Stimulated activated CD8-positive, alpha-beta memory T cell treated with anti-CD3 and anti-CD28 coated beads, Interleukin-15, amount 100 ng/mL, for 1 hour (primary cell): ENCODE measurements at places on chromosomes 6 and 20.

DNA sequence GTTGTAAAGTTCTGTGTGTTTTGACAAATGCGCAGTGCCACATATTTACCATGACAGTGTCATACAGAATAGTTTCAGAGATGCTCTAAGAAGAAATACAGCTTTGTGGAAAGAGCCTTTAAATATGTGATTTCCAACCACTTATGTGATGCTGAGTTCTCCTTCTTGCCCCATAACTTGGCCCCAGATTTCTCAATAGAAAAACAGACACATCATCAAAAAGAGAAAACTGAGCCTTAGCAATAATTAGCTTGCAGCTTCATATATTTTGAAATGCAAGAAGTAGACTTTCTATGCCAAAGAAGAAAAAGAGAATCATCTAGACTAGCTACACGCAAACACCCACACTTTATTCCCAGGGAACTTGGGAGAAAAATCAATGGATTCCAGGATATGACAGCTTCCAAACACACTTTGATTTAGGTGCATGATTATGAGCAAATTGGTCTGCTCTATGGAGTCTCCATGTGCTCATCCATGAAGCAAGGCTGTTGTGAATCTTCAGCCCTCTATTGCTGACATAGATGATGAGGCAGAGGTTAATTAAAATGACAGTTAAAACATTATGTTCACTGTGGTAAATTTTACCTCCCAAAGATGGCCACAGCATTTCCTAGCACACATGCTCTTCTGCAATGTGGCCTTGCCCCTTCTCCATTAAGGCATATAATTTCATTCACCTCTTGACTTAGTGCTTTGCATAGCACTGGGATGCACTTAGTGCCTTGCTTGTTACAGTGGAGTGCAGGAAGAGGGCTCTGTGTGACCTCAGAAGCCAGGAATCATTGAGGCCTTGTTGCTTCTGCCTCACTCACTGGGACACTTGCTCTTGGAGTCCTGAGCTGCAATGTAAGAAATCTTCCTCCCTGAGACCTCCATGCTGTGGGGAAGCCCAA is 174.6 kb downstream of the SYNDIG1 start:
- DNase-seq: no peak

- DNase-seq: no peak
Observed at GRCh38 chr6:28867086-28867409, 56.7 kb downstream of the TRIM27 start.

DNA sequence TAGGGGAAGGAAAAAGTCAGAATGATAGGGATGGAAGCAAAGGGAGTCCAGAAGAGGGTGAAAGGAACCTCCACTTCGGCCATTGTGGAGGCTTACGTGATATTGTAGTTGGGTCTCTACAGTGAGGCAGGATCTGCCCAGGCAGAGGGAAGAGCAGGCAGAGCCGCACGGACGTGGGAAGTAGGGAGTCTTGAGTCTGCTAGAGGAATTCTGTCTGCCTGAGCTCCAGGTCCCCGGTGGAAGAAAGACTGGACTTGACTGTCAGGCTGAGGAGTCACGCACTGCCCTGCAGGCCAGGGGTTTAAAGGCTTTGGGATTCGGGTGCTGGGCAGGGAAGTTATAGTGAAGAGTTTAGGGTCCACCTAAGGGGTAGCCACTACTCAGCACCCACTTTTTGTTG is 16.4 kb downstream of the TGM6 start:
- no peak for DNase-seq

- DNase-seq: no peak
Observed at GRCh38 chr6:163348789-163349680, 65.5 kb upstream of the QKI start.

GRCh38 chr6:14464716-14465115 is 347.1 kb downstream of the CD83 start:
- DNase-seq: no peak

- DNase-seq: peak; percentile 4
Observed at GRCh38 chr6:144582939-144583613, 297.9 kb downstream of the UTRN start.

DNA sequence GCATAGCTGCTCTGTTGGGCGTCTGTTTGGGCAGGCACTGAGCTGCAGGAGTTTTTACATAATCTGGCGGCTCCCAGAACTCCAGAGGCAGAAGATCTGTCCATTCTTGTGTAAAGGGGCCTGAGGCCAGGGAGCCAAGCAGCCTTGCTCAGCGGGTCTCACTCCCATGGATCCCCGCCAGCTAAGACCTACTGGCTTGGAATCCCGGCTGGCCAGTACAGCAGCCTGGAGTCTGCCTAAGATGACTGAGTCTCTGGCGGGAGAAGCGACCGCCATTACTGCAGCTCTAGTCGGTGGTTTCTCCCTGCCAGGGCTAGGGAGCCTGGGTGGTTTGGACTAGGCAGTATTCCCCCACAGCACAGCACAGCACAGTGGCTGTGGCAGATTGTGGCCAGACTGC is 268.4 kb upstream of the SYNCRIP start:
- no peak for DNase-seq

DNA sequence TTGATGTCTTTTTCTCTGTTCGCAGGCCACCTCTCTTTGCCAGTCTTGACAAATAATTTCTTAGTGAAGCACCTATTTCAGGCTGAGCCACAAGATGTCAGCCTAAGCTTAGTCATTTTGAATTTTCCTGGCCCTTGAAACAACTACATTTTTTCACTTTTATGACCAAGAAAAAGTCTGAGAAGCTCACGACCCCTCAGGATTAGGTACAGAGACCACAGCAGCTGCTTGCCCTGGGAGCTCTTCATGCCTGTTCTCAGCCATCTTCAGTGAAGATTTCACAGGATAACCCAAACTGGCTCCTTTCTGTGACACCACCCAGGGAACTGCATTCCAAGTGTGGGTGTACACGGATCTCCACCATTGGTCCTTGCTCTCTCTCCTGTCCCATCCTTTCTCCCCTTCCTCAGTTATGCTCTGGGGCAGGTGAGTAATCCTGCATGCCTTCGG is 38.4 kb upstream of the SPTLC3 start:
- DNase-seq: no peak

- no peak for DNase-seq
Observed at GRCh38 chr20:42214074-42214473, 595.9 kb upstream of the CHD6 start.

DNA sequence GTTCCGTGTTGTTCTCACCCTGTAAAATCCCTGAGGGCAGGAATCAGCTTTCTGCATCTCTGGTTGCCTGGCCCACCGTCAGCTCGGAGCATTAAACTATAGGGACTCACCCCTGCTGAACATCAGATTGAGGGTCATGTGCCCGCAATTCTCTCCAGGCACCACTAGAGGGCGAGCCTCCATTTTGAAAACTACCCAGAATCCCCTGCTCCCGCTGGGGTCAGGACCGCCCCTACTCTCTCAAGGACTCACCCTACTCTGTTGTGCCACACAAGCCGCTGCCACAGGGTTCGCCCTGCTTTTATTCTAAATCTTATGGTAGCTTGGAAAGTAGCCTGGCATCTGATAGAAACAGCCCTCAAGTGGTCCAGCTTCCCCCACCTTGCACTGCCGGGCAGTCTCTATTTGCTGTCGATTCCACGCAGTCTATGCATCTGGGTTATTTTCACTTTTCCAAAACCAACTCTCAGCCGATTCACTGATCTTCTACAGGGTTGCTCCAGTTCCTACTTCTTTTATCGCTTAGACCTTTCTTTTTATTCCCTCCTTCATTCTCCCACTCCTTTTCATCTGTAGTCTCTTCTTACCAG is 244.1 kb upstream of the QKI start:
- DNase-seq: no peak

- no peak for DNase-seq
Observed at GRCh38 chr6:67265996-67266921, 1368.8 kb upstream of the ADGRB3 start.

- DNase-seq: no peak
Observed at GRCh38 chr20:6707321-6707831, 60.1 kb upstream of the BMP2 start.

DNA sequence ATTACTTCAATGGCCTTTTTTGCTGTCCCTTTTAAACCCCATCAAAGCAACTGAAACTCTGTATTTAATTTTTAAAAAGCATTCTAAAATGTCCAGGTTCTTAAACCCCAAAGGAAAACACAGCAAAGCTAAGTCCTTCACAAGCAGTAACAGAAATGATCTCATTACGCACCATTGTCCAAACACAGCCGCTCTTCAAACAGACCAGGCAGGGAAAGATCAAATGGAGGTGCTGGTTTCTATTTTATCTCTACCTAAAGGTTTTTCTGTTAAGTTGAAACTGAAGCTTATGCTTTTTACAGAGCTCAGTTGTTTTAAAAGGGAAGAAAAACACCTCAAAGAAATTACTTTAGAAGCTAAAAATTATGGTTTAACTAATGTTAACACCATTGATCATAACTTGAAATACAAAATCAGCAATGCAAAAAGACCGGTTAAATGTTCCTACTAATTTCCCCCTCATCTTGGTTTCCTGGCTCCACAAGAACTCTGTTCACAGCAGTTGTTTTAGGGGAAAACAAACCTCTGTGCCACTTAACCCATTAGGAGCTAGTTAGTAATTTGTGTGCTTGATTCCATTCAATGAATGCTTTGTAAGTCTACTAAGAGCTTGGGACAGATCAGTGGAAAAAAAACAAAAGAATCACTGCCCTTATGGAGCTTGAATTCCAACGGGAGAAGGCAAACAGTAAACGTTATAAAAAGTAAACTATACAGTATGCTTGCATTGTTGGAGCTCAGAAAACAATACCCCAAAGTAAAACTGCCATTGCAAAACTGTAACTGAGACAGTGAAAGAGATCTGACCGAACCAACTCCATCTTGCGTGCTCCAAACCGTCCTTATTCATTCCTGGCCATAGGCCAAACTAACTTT is 87.4 kb downstream of the CD24 start:
- no peak for DNase-seq

GRCh38 chr6:89310929-89311328 is 4.2 kb downstream of the GABRR2 start:
- no peak for DNase-seq

DNA sequence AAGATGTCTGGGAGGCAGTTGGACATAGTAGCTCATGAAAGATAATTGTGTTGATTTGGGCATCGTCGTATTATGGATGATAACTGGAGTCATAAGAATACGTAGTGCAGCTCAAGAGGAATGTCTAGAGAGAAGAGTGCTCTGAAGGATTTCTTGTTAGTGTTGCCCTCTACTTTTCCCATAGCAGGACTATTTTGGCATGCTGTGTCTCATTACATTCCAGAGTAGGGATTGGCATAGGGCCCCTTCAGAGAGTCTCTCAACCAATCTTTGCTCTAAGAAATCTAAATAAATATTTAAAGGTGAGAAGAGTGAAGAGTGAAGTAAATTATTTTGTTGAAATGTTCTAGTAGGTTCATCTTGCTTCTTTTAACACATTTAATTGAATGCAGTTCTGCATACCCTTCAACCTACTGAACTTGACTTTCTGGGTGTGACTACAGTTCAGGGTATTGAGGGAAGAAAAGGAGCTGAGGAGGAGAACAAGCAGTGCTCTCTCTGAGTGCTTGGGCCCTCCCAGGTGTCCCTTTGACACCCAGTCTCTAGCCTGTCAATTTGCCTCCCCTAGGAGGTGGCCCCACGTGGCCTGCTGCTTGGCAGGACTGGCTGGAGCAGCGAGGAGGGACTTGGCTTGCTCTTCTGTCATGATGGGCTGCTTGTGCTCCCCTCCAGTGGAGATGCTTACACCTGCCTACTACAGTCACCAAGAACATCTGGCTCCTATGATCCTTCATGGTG is 33.3 kb downstream of the SOBP start:
- no peak for DNase-seq

- no peak for DNase-seq
Observed at GRCh38 chr6:74715355-74716085, 490.3 kb downstream of the COL12A1 start.

DNA sequence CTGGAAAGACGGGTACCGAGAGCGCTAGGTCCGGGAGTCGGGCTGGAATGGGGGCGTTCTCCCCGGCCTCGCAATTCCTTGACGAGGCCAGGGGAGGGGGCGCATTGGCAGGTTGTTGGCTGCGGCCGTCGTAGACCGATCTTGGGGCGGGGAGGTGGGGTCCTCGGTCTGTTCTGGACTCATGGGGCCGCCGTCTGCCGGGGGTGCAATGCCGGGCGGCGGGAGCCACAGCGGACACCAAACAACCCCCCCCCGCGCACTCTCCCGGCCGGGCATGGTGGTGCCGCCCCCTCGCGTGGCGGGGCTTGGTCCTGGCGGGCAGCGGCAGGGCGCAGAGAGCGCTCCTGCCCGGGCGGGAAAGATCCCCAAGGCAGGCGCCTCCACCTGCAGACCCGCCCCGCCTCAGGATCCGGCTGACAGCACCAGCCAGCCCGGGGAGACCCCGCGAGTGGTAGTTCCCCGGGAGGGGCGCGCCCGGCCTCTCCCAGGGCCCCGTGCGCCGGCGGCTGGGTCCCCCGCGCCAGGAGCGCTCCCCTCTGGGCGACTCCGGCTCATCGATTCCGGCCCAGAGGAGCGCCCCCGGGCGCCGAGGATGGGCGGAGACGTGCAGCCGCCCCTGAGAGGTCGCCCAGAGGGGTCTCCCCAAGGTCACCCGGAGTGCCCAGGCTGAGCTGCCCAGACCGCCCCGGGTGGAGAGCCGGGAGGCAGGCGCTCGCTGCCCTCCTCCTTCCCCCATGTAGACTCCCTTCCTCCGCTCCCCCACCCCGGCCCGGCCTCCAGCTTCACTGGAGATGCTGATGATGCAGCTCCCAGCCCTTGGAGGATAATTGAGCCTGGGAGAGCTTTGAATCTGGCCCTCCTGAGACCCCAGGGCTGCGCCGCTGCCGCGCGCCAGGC is 709 bp downstream of the PPP1R16B start:
- DNase-seq: no peak

GRCh38 chr6:39901670-39902069 is 32.6 kb downstream of the MOCS1 start:
- no peak for DNase-seq

DNA sequence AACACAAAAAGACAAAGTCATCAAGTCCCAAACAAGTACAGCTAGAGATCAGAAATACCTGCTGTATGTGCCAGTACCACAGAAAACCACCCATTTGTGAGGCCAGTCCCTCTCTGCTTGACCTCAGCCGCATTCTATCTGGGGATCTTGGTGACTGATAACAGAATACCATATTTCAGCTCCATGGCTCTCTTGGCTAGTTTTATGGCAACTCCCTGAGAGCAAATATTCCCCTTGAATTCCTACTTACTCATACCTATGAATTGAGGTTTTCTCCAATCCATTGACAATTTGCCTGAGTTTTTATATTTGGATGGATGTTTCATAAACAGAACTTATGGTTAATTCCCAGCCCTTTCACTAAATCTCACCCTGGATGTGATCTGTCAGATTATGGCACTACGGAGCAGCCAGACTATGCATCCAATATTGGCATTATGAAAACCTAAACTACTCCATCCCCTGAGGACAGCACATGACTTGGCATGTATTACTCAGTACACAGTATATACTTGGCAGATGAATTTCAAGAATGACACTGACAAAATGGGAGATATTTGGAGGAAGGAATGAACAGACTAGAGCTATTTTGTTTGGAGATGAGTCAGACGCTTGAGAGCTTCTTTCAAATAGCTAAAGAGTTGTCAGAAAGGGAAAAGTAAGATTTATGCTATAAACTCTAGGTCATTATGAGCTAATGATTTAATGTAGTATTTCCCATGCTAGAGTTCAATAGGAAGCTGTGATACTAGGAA is 95.7 kb downstream of the PRDM1 start:
- no peak for DNase-seq
